ENCODE measurements at places on chromosomes 6 and 20. TPM values are rescaled to one million over a fixed set of nuclear protein-coding genes. Genes with fewer than 3 reads are reported as not detected.

Gene ARHGAP18
- total RNA-seq = 3.7 TPM

DNA sequence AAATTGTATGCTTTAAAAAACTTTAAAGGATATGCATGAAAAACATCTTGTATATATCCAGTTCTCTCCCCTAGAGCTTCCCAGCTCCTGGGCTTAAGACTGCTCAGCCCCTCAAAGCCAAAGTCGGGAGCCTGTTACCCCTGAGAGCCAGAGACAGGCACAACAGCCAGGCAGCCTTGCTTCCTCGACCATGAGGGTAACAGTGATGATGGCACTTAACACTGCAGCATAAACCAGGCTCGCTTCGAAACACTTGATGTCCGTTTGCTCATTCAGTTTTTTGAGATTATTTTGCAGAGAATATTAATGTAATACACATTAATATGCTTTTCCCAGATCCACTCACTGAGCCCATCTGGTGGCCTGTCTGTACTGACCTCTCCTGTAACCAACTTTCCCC, 47.2 kb downstream of the RPP40 start:
- no peak for DNase-seq

Gene KCNK5
- 9.0 TPM for total RNA-seq

DNA sequence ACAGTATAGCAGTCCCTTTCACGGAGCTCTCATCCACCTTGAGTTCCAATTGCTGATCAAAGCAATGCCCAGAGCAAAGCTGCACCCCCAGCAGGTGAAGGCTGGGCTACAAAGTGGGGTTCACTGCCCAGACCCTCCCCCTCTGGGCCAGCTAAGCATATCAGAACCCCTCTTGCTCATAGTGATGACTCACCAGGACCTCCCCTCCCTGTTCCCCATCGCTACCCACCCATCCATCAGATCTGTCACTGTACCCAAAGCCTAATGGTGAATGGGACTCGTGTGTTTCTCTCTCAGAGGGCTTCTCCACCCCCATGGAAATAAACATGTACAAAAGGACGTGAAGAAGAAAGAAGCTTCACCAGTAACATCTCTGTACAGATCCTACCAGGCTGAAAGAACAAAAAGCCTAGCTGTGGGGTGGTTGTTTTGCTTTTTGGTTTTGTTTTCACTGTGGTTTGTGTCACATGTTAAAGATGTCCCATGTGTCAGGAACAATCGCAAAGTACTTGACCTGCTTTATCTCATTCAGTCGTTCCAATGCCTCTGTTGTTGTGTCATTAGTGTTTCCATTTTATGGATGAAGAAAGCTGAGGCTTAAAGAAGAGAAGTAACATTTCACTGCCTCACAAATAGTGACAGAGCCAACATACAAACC, 518.5 kb downstream of the CD83 start:
- DNase-seq = no peak

Gene OXT
- not detected for total RNA-seq

- DNase-seq = no peak
These were observed 3.7 kb downstream of the SMPDL3A start for GRCh38 chr6:122792766-122793165.

- peak; percentile 24 for DNase-seq
These were observed 377.6 kb downstream of the ESR1 start for GRCh38 chr6:152184917-152185574.

DNA sequence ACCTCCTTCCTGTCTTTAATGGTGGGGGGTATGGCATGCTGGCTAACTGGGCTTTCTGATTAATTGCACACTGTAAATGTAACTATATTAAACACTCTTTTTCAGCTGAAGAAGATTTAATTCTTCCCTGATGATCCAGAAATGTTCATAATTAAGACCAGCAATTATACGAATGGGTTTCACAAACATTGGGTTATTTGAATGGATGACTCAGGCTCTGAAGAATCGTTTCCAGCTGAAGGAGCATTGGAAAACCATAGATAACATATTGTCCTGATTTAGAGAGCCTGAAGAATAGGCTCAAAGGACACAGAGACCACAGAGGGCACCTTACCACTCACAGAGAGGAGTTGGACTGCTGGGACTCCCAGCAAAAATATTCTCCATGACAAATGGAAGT, 130.7 kb upstream of the SSTR4 start:
- DNase-seq = no peak

Gene PPP1R10
- 49.1 TPM for total RNA-seq

Gene PDYN
- not detected for total RNA-seq

Gene PKIB
- total RNA-seq = 0.67 TPM

DNA sequence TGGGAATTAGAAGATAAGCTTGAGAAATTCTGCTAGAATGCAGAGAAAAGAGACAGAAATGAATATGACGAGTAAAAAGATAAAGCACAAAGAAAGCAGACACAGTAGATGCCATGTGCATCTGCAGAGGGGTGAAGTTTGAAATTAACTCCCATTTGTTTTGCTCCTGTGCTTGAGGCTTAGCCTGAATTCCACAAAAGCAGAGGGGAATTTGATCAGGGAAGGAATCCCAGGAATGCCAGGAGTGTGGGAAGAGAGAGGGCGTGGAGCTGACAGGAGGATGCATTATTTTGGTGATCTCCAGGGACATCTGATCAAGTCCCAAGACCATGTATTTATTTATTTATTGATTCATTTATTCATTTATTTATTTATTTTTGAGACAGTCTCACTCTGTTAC, 55.6 kb downstream of the SLC22A1 start:
- DNase-seq = no peak

GRCh38 chr6:137744877-137745276, 122.2 kb upstream of the TNFAIP3 start:
- DNase-seq = no peak

Gene SASH1
- total RNA-seq = not detected

Gene PCK1
- total RNA-seq = not detected

- DNase-seq = no peak
These were observed 30.4 kb downstream of the AKIRIN2 start for GRCh38 chr6:87671555-87672029.

Data from activated naive CD4-positive, alpha-beta T cell treated with anti-CD3 and anti-CD28 coated beads for 36 hours (primary cell).